ENCODE measurements at places on chromosomes 1 and 21.

- DNase-seq: no peak
Observed at GRCh38 chr1:15184436-15185241, 31.1 kb downstream of the TMEM51 start.

- DNase-seq: no peak
Observed at GRCh38 chr21:38909929-38910328, 104.2 kb downstream of the ETS2 start.

- no peak for DNase-seq
Observed at GRCh38 chr1:231312432-231312788, 25.2 kb downstream of the EXOC8 start.

DNA sequence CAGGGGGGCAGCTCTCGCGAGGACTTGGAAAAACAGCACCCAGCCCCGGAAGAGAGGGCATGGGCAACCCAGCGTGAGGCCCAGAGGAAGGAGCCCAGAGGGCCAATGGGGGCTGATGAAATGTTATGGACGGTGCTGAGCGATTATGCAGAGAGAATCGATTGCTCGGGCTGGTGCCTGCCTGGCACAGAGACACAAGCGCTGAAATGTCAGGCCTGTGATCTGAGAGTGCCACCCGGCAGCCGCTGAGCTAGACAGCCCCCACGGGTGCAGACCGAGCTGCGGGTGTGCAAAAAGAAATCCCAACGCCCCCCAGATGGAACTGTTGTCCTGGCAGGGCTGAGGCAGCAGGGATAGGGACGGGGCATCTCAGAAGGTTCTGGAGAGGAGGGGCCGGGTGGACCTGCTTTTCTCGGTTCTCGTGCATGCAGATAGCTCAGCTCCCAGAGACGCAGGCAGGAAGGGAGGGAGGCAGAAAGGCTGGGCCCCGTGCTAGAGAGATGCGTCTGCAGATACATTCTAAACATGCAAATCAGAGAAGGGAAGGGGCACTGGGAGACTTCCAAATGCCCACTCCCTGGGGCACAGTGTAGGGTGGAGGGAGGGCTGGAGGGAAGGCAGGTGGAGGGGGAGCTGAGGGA lies 41.5 kb downstream of the TAS1R2 start:
- DNase-seq: no peak

DNA sequence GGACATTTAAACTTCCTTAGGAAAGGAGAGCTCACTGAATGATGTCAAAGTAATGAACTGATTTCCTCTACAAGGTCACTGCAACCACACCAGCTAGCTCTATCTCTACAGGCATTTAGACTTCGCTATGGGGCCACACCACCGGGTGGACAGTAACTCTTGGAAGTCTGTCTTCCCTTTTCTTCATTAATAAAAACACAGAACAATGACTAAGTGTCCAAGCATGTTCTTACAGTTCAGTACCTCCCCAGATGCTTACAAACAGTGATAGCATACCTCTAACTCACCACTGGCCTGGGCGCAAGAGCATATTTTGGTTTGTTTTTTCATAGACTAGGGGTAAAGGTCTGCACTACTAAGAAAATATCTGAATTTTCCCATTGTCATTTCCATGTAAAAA lies 54.6 kb downstream of the SIM2 start:
- no peak for DNase-seq

- DNase-seq: peak; percentile 44
Observed at GRCh38 chr1:246930830-246931548, 759 bp downstream of the AHCTF1 start.

DNA sequence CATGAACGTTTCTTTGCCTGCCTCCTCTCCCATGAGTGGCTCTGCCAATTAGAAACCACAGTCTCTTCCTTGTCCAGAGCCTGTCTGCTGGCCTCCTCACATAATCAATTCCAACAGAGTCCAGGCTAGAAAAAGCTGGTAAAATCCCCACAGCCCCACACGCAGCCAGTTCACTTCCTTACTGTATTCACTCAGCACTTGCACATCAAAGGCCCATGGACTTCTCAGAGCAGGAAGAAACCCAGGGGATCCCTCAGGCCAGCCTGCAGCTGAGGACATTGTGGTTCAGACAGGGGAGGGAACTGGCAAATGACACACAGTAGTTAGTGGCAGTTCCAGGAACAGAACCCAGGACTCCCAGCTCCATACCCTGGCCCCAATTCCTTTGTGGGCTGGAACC lies 171.6 kb upstream of the EDN2 start:
- DNase-seq: no peak

- no peak for DNase-seq
Observed at GRCh38 chr1:204170494-204171155, 4.5 kb upstream of the REN start.

- no peak for DNase-seq
Observed at GRCh38 chr1:8203056-8203455, 114.9 kb upstream of the SLC45A1 start.

Data from HuH-7.5 (cell line).